Esophagus squamous epithelium (tissue), 5 donors: ENCODE measurements at places on chromosomes 7 and 10.

GRCh38 chr7:132769280-132769679, 193.0 kb upstream of the PLXNA4 start:
- DNase-seq = no peak

- DNase-seq = no peak
Measured at GRCh38 chr10:126634911-126635310, 35.6 kb downstream of the C10orf90 start.

GRCh38 chr10:101609481-101609880, 21.4 kb downstream of the DPCD start:
- DNase-seq = no peak

- no peak for DNase-seq
Measured at GRCh38 chr7:151301471-151302462, 39.8 kb upstream of the NUB1 start.

- no peak for DNase-seq
Measured at GRCh38 chr10:80152820-80153219, 20.3 kb downstream of the PLAC9 start.

- no peak for DNase-seq
Measured at GRCh38 chr10:75032813-75033212, 78.6 kb upstream of the SAMD8 start.

DNA sequence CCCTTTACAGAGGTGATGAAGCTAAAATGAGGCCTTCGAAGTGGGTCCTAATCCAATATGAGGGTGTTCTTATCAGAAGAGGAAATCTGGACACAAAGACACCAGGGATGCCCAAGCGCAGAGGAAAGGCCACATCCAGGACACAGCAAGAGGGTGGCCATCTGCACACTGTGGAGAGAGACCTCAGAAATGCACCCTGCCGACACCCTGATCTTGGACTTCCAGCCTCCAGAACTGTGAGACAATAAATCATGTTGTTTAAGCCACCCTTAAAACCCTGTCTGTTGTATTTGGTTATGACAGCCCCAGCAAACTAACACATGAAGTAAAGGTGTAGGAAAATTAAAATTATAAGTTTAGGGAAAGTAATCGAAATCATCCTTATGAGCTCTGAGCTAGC, 64.0 kb downstream of the CDC123 start:
- DNase-seq = no peak

GRCh38 chr10:77613476-77614130, 24.0 kb downstream of the KCNMA1 start:
- DNase-seq = no peak

- no peak for DNase-seq
Measured at GRCh38 chr7:157587051-157587804, 250.4 kb downstream of the DNAJB6 start.

DNA sequence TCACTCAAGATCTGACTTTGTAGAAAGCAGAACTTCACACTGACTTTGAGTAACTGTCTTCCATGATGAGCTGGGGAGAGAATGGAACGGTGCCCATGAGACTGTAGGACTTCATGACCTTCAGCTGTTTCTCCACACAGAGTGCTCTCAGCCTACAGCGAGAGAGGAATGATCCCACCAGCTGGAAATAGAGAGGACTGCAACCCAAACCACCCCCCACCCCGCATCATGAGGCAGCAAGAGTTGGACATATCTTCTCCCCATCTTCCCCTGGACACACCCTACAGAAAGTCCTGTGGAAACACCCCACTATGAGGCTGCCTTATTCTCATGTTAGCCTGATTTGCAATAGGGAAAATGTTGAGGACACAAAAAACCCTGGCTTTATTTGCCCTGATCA, 312.5 kb downstream of the PAXIP1 start:
- no peak for DNase-seq

GRCh38 chr10:11106621-11107374, 89.1 kb downstream of the CELF2 start:
- no peak for DNase-seq

GRCh38 chr10:21347043-21347784, 178.3 kb downstream of the SKIDA1 start:
- DNase-seq = no peak

DNA sequence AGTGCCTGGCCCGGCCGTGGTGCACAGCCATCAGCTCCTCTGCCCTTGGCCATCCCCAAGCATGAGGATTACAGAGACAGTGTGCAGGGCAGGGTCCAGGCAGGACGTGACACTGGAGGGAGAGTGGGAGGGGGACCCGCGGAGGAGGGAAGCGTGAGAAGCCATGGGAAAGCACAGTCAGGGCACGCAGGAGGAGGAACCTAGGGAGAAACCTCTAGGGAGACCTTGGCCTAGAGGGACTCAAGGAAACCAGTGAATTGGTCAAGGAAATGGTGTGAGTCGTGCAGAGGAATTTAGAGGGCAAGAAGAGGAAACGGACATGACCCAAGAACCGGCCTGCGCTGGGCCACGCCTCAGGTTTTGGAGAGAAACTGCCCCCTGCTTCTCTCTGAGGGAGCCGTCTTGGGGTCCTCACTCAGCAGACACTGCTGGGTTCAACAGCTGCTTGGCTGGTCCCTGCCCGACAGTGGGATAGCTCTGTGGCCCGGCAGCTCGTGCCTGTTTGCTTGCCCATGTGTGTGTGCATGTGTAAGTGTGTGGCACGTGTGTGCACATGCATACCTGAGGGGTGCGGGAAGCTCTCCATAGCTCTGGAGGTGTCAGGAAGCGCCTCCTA, 3.2 kb downstream of the OPN4 start:
- no peak for DNase-seq

DNA sequence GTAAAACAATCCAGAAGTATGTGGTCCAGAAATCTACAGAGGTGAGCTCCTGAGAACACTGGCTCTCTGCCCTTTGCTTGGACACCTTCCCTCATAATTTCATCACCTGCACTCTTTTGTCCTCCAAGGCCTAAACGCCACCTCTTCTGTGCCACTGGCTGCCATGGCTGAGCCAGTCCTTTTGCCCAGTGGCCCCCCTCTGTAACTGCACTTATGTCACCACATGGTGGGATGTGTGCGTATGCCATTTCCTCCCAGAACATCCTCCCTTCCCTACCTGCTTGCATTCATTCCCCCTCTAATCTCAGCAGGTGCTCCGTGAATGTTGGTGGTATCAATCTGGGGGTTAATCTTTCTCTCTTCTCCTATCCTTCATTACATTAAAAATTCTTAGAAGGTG, 17.3 kb upstream of the DUSP5 start:
- no peak for DNase-seq

- no peak for DNase-seq
Measured at GRCh38 chr7:49848211-49848841, 74.9 kb downstream of the VWC2 start.

DNA sequence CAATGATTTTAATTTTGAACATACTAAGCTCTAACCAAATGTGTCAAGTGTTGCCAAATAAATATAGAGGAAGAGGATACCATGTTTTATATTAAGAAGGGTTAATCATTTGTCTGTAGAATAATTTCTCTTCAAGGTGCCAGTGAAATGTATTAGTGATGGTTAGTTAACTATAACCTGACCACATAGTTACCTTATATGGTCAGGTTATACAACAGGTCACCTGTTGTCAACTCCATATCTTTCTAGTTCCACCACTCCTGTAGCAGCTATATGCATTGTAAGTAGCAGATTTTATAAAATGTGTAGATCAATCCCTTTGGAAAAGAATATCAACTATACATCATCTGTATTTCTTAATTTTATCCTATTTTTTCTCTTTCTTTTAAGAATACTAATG, 35.1 kb downstream of the PTPRZ1 start:
- no peak for DNase-seq

DNA sequence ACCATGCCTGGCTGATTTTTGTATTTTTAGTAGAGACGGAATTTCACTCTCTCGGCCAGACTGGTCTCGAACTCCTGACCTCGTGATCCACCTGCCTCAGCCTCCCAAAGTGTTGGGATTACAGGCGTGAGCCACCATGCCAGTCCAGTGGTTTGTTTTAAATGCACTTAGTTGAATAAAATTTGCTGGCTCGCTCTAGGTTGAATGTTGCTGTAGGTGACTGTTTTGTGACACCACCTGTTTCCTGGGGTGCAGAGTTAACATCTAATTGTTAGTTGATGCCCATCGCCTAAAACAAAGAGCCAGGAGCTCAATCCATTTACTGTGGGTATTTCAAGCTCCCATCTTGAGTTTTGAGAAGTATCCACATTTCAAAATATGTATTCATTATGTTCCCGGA, 31.2 kb downstream of the MGAM2 start:
- no peak for DNase-seq
